ENCODE measurements at places on chromosomes 7 and 10.

GRCh38 chr7:75985518-75986146, 8.8 kb downstream of the TMEM120A start:
- DNase-seq: no peak

- DNase-seq: no peak
Measured at GRCh38 chr7:55185941-55186609, 167.3 kb downstream of the EGFR start.

- DNase-seq: no peak
Measured at GRCh38 chr10:79910836-79911235, 38.1 kb downstream of the SFTPD start.

GRCh38 chr7:15558756-15559155, 3.1 kb downstream of the AGMO start:
- no peak for DNase-seq

- DNase-seq: no peak
Measured at GRCh38 chr7:50397320-50397970, 52.7 kb downstream of the FIGNL1 start.

DNA sequence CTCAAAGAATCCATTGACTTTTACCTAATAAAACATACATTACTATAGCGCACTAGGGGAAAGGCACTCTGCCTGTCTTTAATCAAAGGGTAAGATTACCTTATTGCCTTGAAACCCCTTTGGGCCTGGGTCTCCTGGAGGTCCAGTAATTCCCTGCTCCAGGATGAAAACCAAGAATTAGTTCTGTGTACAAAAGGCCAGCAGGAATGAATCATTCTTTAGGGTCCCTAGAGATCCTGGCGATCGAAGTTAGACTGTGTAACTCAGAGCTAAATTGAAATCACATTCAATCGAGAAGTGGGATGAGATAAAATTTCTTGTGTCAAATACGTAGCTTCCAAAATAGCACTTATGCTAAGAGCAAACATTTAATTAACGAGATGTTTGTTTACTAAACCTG, 29.8 kb downstream of the COL28A1 start:
- no peak for DNase-seq

- no peak for DNase-seq
Measured at GRCh38 chr7:128945668-128946366, 8.1 kb downstream of the IRF5 start.

GRCh38 chr10:125006921-125007426, 65.1 kb downstream of the ZRANB1 start:
- no peak for DNase-seq

DNA sequence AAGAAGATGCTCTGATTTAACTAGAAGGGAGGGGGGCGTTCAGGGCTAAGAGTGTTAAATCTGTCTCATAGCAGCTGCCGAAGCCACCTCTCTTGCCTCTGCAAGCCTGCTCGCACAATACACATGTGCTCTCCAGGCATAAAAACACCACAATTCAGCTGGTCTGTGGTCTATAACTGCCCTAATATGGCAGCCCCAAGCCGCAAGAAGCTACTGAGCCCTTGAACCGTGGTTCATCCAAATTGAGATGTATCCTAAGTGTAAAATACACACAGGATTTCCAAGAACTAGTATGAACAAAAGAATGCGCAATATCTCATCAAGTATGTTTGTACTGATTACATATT, 70.8 kb upstream of the FGFR2 start:
- no peak for DNase-seq

All from stimulated activated CD8-positive, alpha-beta memory T cell treated with anti-CD3 and anti-CD28 coated beads, Interleukin-2, amount 100 ng/mL, for 1 hour (primary cell).